ENCODE measurements at places on chromosomes 2 and 18.

DNA sequence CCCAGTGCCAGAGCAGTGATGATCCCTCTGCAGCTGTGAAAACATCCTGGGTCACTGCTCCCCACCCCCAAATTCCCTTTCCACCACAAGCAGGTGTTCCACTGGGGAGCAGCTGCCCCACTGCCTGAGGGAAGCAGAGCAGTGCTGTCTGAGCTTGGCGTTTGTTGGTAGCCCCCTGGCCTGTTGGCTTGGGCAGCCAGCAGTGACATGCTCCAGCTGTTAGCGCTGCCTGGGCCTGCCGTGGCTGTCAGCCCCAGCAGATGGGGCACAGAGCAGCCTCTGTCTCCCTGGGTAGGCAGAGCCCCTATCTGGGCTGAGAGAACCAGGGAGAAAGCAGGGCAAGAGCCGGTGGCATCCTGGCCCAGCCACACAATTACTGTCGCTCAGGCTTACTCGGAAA lies 247.7 kb downstream of the GLI2 start:
- DNase-seq, result no peak

DNA sequence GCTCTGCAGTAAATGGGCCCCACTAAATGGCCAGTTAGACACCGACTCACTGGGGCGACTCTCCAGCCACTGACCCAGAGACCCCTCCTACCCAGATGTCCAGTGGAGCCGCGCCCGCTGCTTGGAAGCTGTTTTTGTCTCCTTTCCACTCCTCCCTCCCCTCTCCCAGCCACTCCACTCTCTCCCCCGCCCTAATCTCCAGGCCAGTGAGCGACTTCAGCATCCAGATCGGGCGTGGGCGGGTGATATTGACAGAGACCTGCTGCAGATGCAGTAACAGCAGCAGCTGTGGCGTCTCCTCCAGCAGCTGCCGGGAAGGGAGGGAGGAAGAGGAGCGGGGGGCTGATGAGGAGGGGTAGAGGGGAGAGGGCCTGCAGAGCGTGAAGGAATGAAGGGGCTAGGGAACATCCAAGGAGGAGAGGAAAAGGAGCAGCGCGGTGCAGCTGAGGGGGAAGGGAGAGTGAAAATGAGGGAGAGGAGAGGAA lies at the start of gene SCN7A:
TSS of gene SCN7A (minus strand) at position 110 of the 485 bp plus-strand sequence. CDS start 16,553 bp downstream, outside the sequence.
- DNase-seq, result no peak

DNA sequence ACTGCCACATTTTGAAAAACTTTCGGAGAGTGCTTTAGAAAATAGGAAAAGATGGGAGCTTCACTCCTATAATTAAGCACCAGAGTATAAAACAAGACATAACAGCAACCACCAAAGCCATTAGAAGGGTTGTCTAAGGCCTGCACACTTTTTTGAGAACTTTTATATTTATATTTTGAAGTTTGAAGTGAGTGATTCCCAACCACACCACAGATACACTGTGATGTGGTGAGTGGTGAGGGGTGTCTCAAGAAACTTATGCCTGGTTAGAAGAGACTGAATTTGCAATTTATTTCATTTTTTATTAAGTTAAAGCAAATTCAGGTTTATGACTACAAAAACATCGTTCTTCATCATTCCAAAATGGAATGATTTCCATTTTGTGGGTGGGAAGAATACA lies 161.9 kb downstream of the DNAH6 start:
- no peak for DNase-seq

GRCh38 chr2:96869822-96870625 lies at the start of gene SEMA4C:
Gene SEMA4C (minus strand): TSS chr2:96870080. CDS start chr2:96867886, 2,194 bp downstream.
- DNase-seq, result peak; percentile 81

GRCh38 chr2:161173541-161174194 lies 13.4 kb downstream of the TANK start:
- DNase-seq, result no peak

- no peak for DNase-seq
Observed at GRCh38 chr2:105540642-105541041, 141.8 kb upstream of the FHL2 start.

GRCh38 chr18:26438980-26439379 lies 109.4 kb downstream of the KCTD1 start:
- no peak for DNase-seq

GRCh38 chr2:72963423-72964145 lies 46.3 kb downstream of the EMX1 start:
- DNase-seq, result no peak

- DNase-seq, result no peak
Observed at GRCh38 chr2:118333664-118334063, 245.4 kb downstream of the INSIG2 start.

GRCh38 chr2:121099329-121100290 lies 185.4 kb downstream of the TFCP2L1 start:
- no peak for DNase-seq

DNA sequence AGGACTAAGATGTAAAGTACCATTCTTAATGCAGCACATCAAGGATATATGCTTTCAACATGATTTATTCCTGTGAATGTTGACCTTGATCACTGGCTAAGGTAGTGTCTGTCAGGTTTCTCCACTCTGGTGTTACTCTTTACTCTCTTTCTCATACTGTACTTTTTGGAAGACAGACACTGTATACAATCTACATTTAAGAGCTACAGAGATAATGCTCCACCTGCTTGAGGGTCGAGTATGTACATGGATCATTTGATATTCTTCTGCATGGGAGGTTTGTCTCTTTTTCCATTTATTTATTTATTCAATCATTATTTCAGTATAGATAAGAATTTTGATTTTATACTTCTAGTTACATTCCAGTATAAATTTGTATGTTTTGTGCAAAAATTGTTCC lies 199.5 kb upstream of the RGPD4 start:
- DNase-seq, result no peak

GRCh38 chr2:176088048-176088936 lies 4.2 kb upstream of the HOXD13 start:
- DNase-seq, result no peak

DNA sequence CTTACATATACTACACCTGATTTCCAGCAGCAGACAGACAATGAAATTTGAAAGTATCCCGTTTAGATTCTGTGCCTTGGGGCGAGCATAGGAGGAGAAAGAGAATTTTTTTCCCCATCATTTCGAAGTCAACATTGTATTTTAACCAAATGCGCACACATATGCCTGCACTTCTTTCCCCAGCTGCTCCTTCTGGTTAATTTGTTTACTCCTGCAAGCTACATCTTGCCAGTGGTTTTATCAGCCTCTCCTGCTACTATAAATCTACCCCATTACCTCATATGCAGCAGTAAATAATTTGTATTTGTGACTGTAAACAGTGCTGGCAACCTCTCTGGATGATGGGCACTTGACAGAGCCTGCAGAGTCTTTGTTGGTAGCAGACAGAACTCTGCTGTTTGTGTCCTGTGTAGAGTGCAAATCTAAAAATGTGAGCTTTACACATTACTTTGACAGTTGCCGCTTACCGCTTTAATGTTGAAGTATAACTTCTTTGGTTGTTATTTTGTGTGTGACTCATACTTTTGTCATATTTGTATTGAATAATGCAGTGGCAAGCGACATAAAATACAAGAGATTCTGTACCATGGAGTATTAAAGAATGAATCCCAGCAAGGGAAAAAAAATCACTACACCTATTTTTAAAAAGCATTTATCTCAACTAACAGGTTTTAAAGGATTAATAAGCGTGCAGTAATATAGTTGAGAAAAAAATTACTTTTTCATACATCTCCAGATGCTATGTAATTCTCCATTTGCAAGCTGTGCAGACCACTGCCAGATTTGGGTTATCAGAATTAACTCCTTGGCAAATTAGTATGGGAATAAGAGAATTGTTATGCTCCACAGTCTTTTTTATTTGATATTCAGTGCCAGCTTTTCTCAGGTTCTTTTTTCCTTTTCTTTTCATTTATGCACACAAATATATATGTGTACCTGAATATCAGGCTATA lies 536.8 kb downstream of the XIRP2 start:
- no peak for DNase-seq

GRCh38 chr2:191885098-191885497 lies 38.2 kb upstream of the CAVIN2 start:
- DNase-seq, result no peak

- DNase-seq, result no peak
Observed at GRCh38 chr2:172811027-172811426, 75.4 kb downstream of the RAPGEF4 start.

- no peak for DNase-seq
Observed at GRCh38 chr2:74902281-74902860, 56.1 kb upstream of the POLE4 start.

DNA sequence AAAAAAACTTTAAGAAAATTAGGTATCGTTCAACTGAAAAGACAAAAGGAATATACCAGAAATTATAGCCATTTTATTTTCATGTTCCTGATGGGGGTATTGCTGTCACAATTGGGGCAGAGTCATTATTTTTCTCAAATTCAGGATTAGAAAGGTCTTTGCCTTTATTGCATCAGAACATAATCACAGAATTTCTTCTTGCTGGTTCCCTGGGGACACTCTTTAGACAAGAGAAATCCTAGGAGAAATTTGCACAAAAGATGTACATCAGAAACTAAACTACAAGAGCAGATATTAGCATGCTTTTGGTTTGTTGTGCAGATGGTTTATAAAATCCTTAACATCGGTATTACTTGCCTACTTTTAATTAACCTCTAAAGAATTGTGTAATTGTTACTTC lies 103.2 kb downstream of the NCOA1 start:
- no peak for DNase-seq

DNA sequence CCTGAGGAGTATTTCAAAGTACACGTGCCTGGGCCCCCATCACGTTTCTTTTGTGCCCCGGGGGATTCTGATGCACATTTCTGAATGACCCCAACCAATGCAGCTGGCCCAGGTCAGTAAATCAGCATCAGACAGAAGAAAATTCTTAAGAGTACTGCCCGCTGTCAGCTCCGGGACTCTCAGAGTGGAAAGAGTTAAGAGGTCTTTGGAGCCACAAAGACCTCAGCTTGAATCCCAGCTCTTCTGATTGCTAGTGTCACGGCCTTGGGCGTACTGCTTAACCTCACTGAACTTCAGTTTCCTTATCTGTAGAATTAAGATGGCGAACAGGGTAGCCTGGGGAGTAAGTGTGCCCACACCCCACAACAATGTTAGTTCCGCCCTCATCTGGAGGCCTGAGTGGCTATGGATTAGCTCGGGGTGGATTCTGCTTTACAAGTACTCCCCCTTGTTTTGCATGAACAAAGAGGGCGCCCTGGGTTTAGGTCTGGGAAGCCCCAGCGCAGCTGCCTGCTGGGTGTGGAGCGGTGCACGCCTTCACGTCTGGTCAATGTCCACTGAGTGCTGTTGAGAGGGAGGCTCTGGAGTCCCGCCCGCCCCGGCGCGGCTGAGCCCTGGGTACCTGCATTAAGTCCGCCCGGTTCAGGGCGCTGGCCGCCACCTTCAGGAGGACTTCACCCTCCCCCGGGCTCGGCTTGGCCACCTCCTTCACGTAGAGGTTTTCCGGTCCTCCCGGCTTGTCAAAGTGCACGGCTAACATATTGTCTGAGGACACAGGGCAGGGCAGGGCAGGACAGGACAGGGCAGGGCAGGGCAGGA lies 858 bp downstream of the TP53I3 start:
- no peak for DNase-seq

DNA sequence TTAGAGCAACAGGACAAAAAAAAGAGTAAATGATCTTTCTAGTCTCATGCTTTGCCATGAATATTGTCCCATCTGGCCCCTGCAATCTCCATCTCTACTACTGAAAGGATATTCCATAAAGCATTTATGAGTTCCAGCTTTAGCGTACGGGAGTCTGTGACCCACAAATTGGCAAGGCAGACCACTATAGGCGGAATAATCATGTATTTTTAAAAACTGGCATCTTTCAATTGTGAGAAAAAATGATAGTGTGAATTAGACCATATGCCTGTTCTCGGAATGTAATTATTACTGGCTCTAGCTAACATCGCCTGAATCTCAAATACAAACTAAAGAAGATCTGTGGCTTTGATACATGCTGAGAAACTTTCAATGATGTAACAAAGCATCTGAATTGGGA lies 738.1 kb upstream of the NXPH2 start:
- DNase-seq, result no peak

DNA sequence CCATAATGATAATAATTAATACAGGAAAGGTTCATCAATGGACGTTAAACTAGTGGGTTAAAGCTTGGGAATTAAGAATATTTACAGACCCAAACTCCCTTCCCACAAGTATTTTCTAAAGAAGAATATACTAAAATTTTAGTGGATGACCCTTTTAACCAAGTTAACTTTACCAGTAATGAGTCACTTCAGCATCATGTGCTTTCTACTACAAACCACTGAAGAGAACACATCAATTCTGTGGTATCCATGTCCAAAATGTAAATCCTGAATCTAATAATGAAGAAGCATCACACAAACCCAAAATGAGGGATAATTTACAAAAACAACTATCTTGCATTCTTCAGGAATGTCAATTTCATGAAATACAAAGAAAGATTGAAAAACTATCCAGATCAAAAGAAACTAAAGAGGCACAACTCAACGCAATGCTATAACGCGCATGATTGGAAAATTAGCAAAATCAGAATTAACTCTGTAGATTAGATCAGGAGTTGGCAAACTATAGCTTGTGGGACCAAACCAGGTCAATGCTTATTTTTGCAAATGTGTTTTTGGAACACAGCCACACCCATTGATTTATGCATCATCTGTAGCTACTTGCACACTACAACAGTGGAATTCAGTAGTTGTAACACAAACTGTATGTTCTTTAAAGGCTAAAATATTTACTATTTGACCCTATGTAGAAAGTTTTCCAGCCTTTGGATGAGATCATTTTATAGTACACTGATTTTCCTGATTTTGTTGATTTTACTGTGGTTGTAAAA lies 27.5 kb downstream of the COPS8 start:
- no peak for DNase-seq

DNA sequence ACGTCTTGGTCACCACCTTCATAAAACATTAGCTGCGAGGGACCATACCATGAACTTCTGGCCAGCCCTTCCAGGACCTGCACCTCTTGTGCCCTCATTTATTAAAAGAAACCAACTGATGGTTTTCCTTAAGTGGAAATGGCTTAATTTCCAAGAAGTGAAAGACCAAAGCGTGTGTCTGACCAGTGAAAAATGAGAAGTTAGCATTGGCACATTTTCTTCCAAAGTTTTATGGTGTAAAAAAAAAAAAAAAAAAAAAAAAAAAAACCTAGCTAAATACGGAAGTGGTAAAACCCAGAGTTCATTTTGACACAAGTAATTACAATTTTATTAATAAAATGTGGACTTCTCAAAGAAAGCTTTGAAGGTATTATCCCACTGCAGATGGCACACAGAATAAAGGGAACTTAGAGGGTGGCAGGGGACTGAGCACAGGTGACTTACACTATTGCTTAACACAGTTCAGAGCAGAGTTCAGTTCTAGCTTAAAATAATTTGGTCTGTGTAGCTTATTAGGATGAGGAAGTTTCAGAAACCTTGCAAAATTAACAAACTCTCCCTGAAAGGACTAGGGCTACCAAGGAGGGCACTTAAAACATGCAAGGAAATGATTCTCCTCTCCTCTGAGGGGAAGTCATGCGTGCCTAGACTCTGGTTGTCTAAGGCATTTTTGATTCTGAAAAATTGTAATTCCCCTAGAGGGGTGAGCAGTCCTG lies 42.2 kb upstream of the EPG5 start:
- DNase-seq, result no peak
